ENCODE measurements at places on chromosomes 12 and 14. TPM values are rescaled to one million over a fixed set of nuclear protein-coding genes. Genes with fewer than 3 reads are reported as not detected.

- no peaks in the 10 kb centered on the region for H3K4me1 ChIP-seq
- H3K36me3 ChIP-seq: no peaks in the 10 kb centered on the region
- H3K27ac ChIP-seq: no peak overlapping the region
- no peak for DNase-seq
- no peaks in the 10 kb centered on the region for H3K27me3 ChIP-seq
Measured at GRCh38 chr14:101737414-101738339, 23.8 kb upstream of the PPP2R5C start.

DNA sequence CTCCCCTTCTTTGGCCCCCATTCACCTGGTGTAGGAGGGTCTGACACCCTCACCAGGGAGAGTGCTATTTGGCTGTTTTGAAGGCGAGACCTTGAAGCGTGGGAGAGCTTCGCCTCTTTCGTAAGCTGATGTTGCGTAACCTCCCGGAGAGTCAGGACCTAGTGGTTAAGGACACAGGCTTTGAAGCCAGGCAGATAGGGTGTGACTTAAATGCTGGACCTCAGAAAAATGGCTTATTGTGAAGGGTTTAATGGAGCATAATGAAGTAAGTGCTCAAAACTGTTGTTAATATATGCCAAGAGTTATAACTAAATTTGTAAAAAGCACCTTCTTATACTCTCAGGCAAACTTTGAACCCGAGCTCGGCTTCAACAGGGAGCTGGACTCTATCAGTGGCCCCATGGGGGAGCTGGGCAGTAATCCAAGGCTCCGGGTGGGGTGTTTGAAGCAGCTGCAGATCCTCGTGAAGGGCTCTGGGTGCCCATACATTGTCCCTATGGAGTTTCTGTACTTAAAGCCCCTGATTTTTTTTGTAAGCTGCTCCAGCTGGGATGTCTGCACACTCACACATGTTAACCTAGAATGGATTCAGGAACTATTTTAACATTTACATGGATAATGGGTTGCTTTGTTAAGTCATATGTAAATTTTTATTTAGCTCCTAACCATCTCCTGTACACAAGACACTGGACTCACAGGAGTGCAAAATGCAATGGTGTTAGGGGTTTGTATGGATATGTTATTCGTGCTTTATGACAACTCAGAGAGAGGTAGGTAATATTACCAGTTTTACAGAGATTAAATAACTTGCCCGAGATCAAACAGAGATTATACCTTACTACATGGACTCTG is 26.0 kb downstream of the PPFIBP1 start:
- DNase-seq: peak; percentile 99
- no peaks in the 10 kb centered on the region for H3K27me3 ChIP-seq
- peak overlapping the region; percentile 95 for H3K27ac ChIP-seq
- no peaks in the 10 kb centered on the region for H3K36me3 ChIP-seq
- peaks cover 55% of the 10 kb centered on the region for H3K4me1 ChIP-seq
- H3K4me3 ChIP-seq: peak overlapping the region; percentile 20

Gene IL26
- not detected for total RNA-seq

Gene DUSP16
- total RNA-seq: 24.2 TPM

- H3K4me3 ChIP-seq: peak overlapping the region; percentile 94
- H3K4me1 ChIP-seq: peaks cover 30% of the 10 kb centered on the region
- H3K27ac ChIP-seq: peak overlapping the region; percentile 100
- H3K27me3 ChIP-seq: no peaks in the 10 kb centered on the region
- H3K36me3 ChIP-seq: no peaks in the 10 kb centered on the region
Measured at GRCh38 chr12:96194971-96195844, 1.0 kb downstream of the ELK3 start.

DNA sequence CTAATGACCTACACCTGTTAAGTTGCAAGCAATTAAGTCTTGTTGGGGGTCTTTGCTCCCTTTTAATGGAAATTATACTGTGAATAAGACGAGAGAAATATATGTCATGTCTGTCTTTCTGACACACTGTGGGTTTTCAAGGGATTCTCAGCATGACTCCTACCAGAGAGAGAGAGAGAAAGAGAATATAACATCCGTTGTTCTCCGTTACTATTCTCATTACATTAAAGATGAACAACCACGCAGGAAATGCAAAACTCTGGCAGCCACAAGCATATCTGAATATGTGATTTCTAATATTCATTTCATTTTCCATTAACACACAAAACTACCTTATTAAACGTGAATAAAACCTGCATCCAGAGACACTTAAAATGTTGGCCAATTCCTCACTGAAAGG is 67.3 kb upstream of the EGLN3 start:
- H3K36me3 ChIP-seq: no peaks in the 10 kb centered on the region
- H3K4me1 ChIP-seq: no peaks in the 10 kb centered on the region
- H3K27me3 ChIP-seq: peaks cover 18% of the 10 kb centered on the region
- no peak overlapping the region for H3K4me3 ChIP-seq
- no peak for DNase-seq
